Kidney capillary endothelial cell (primary cell): ENCODE measurements at places on chromosomes 7 and 10.

- DNase-seq = no peak
Measured at GRCh38 chr10:108241166-108241565, 1076.7 kb upstream of the SORCS1 start.

DNA sequence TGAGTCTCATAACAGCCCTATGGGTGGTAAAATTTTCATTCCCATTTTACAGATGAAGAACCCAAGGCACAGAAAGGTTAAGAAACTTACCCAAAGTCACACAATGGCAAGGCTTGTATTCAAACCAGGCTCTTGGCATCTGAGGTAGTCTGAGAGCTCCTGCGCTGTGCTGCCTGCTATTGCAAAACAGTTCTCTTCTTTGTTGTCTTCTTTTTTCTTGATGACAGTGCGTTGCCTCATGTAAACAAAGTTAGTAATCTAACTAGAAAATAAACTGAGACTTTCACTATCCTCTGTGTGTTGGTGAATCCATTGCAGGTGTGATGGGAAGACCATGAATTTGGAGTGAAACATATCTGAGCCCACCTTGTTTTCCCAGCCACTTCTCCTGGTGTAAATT, 240.8 kb downstream of the PTEN start:
- no peak for DNase-seq

DNA sequence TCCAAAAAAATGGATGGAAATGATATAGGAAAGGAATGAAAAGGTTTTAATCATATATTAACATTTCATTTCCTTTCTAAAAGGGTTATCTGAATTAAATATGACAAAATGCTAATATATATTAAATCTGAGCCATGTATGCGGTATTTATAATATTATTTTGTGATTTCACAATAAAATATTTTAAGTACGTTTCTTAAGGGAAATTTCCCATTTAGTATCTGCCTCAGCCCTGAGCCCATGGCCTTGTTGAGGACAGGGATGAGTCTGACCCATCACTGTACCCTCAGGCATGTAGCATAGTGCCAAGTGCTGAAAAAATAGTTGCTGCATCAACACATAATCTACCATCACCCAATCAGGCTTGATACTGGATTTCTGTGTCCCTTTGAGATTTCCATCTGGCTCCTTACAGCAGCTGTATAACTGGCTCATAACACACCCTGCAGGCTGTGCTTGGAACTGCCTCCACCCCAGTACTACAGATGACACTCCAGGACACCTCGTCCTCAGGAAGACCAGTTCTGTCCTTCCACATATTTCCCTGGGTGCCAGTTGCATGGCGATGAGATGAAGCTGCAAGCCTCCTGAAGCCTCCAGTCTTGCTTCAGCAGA, 59.4 kb upstream of the ASAH2 start:
- no peak for DNase-seq

- no peak for DNase-seq
Measured at GRCh38 chr10:78310481-78311080, 276.9 kb downstream of the RPS24 start.

GRCh38 chr7:138033241-138033640, 31.4 kb upstream of the CREB3L2 start:
- no peak for DNase-seq

DNA sequence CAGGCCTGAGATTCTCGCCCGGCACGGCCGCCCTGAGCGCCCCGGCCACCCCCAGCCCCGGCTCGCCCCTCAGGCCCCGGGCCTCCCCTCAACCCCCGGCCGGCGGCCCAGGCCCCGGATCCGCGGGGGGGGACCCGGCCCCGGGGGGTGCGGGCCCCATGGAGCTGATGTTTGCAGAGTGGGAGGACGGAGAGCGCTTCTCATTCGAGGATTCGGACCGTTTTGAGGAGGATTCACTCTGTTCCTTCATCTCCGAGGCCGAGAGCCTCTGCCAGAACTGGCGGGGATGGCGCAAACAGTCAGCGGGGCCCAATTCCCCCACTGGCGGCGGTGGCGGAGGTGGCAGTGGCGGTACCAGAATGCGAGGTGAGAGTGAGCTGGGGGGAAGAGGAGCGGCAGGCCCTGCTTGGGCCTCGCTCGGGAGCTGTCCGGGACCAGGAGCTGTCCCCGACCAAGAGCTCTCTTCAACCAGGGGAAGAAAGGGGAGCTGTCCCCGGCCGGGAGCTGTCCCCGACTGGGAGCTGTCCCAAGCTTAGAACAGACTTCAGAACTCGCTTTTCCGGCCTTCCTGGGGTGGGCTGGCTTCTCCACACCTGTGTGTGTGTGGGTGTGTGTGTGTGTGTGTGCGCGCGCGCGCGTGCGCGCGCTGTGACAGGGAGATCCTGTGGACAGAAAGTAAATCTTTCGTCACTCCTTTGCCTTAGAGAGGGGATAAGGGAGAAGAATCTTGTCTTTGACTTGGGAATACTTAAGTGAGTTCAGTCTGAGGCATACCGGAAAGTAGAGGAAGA, 510 bp downstream of the ZSWIM8 start:
- peak; percentile 42 for DNase-seq

DNA sequence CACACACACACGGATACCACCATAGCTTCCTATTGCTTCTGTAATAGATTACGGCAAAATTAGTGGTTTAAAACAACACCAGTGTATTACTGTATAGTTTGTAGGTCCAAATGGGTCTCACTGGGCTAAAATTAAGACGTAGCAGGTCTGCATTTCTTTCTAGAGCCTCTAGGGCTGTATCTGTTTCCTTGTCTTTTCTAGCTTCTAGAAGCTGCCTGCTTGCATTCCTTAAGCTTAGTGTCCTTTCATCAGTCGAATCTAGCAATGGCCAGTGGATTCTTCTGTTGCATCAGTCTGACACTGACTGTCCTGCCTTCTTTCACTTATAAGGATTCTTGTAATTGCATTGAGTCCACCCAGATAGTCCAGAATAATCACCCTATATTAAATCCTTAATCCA, 882.3 kb downstream of the PCDH15 start:
- DNase-seq = no peak

GRCh38 chr10:15426558-15426957, 55.5 kb upstream of the FAM171A1 start:
- no peak for DNase-seq

GRCh38 chr7:121436688-121437087, 40.6 kb upstream of the FAM3C start:
- no peak for DNase-seq
